Activated CD4-positive, alpha-beta T cell treated with anti-CD3 and anti-CD28 coated beads, Interleukin-2, amount 10 ng/mL, durations not matched to agents 24 days and 14 days (primary cell): ENCODE measurements at places on chromosomes 1 and 21.

- no peak overlapping the region for H3K27ac ChIP-seq
- H3K4me3 ChIP-seq = no peak overlapping the region
- no peaks in the 10 kb centered on the region for H3K27me3 ChIP-seq
Observed at GRCh38 chr1:237700181-237700580, 190.5 kb downstream of the ZP4 start.

GRCh38 chr1:218467101-218468072 lies 122.3 kb downstream of the TGFB2 start:
- H3K27ac ChIP-seq = no peak overlapping the region
- DNase-seq = no peak
- H3K36me3 ChIP-seq = no peaks in the 10 kb centered on the region
- H3K4me1 ChIP-seq = no peaks in the 10 kb centered on the region

DNA sequence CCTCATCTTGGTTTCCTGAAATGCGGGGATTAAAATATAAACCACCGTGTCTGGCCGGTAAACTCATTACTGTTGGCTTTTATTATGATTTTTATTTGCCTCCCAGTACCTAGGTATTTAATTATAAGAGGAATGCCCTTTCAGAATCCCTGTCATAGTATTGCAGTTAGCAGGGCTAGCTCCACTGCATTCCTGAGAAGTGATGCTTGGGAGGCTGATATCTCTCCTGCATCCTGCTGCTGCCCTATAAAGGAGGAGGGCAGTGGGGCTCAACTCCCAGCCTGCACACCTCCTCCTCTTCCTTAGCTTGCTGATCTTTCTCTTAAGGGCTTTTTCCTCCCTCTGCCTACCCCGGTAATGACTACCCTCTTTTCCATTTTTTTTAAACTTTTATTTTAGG lies 19.9 kb upstream of the DISC1 start:
- H3K4me3 ChIP-seq = no peak overlapping the region
- H3K4me1 ChIP-seq = peaks cover 21% of the 10 kb centered on the region
- H3K27ac ChIP-seq = no peak overlapping the region
- DNase-seq = no peak
- peaks cover 10% of the 10 kb centered on the region for H3K27me3 ChIP-seq
- H3K36me3 ChIP-seq = peaks cover 2% of the 10 kb centered on the region

DNA sequence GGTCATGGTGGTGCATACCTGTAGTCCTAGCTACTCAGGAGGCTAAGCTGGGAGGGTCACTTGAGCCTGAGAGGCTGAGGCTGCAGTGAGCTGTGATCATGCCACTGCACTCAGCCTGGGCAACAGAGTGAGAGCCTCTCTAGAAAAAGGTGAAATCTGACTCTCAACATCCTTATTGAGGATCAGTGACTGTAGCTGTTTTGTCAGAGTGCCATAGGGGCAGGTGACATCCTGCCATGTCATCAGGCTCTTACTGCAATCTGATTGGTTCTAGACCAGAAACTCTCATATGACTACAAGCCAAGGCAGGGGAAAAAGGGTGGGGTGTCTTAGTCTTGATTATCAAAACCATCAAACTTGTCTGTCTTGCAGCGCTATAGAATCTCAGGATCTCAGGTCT lies 62.8 kb upstream of the NGF start:
- H3K4me3 ChIP-seq = no peak overlapping the region
- no peak for DNase-seq
- H3K36me3 ChIP-seq = no peaks in the 10 kb centered on the region
- H3K4me1 ChIP-seq = no peaks in the 10 kb centered on the region

- no peak overlapping the region for H3K4me3 ChIP-seq
- H3K27ac ChIP-seq = no peak overlapping the region
- H3K27me3 ChIP-seq = no peaks in the 10 kb centered on the region
- peaks cover 7% of the 10 kb centered on the region for H3K4me1 ChIP-seq
- no peak for DNase-seq
- no peaks in the 10 kb centered on the region for H3K36me3 ChIP-seq
Observed at GRCh38 chr1:70754701-70755100, 292.9 kb downstream of the PTGER3 start.

GRCh38 chr1:162229549-162229948 lies 147.1 kb downstream of the SPATA46 start:
- H3K4me3 ChIP-seq = no peak overlapping the region
- peaks cover 18% of the 10 kb centered on the region for H3K27me3 ChIP-seq
- no peak for DNase-seq
- no peaks in the 10 kb centered on the region for H3K36me3 ChIP-seq

GRCh38 chr21:43358940-43359822 lies 67.8 kb downstream of the SIK1 start:
- H3K27me3 ChIP-seq = no peaks in the 10 kb centered on the region
- no peak for DNase-seq
- H3K36me3 ChIP-seq = peaks cover 5% of the 10 kb centered on the region
- peaks cover 31% of the 10 kb centered on the region for H3K4me1 ChIP-seq
- H3K4me3 ChIP-seq = no peak overlapping the region

- peaks cover 26% of the 10 kb centered on the region for H3K4me1 ChIP-seq
- peaks cover 13% of the 10 kb centered on the region for H3K27me3 ChIP-seq
- no peak overlapping the region for H3K27ac ChIP-seq
- no peak overlapping the region for H3K4me3 ChIP-seq
- no peak for DNase-seq
Observed at GRCh38 chr1:167808104-167808503, 86.3 kb downstream of the MPZL1 start.

- H3K27me3 ChIP-seq = no peaks in the 10 kb centered on the region
- H3K36me3 ChIP-seq = peaks cover 3% of the 10 kb centered on the region
- no peak for DNase-seq
- H3K4me1 ChIP-seq = peaks cover 23% of the 10 kb centered on the region
Observed at GRCh38 chr1:167748906-167749305, 27.1 kb downstream of the MPZL1 start.

DNA sequence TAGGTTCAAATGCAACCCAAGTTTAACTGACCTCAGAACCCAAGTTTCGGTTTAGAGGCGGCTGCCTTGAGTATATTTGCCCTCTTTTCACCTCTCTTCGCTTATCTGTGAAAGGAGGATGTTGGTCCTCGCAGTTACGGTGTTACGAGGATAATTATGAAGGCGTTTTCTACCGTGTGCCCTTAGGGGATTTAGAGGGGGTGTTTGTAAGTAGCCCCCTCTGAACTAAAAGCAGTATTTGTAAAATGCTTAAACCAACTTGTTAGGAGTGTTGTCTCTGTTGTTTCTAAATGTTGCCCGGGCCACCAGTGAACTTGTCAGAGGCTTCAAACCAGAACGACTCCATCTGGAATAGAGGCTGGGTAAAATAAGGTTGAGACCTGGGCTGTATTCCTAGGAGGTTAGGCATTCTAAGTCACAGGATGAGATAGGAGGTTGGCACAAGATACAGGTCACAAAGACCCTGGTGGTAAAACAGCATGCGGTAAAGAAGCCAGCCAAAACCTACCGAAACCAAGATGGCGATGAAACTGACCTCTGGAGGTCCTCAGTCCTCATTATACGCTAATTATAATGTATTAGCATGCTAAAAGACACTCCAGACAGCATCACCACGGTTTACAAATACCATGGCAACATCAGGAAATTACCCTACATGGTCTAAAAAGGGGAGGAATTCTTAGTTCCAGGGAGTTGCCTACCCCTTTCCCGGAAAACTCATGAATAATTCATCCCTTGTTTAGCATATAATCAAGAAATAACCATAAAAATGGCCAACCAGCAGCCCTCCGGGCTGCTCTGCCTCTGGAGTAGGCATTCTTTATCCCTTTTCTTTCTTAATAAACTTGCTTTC lies 1.0 kb upstream of the PSRC1 start:
- peaks cover 2% of the 10 kb centered on the region for H3K27me3 ChIP-seq
- peaks cover 19% of the 10 kb centered on the region for H3K4me1 ChIP-seq

DNA sequence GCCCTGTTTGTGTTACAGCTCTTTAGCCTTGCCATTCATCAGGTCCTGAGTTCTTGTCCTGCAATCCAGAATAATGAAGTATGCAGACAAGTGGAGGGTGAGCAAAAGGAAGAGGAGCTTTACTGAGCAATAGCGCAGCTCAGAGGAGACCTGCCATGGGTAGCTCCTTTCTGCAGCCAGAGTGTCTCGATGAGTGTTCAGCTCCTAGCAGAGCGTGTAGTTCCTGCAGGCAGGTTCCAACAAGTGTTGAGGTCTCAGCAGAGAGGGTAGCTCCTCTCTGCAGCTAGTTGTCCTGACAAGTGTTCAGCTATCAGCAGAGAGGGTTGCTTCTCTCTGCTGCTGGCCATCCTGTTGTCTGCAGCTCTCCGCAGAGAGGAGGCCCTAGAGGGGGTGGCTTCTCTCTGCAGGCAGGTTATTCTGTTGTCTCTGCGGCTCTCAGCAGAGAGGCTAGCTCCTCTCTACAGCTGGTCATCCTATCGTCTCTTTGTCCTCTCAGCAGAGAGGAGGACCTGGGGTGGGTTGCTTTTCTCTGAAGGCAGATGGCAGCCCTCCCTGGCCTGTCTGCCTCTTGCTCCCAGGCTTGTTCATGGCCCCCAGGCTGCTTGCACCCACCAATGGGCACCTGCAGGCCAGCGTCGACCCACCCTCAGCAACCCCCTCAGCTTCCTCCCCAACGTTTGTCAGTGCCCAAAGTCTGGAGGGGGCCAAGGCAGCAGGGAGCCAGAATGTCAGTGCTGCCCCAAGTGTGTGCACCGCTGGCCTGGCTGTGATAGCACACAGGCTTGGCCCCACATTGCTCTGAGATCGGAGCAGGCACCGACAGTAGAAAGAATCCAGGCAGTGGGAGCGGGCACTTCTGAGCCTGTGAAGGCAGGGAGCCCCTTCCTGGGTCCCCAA lies 112.5 kb upstream of the RUNX3 start:
- no peak overlapping the region for H3K4me3 ChIP-seq
- H3K36me3 ChIP-seq = no peaks in the 10 kb centered on the region
- peaks cover 17% of the 10 kb centered on the region for H3K27me3 ChIP-seq
- no peak overlapping the region for H3K27ac ChIP-seq
- peaks cover 14% of the 10 kb centered on the region for H3K4me1 ChIP-seq

- no peak for DNase-seq
- H3K36me3 ChIP-seq = no peaks in the 10 kb centered on the region
- H3K4me1 ChIP-seq = no peaks in the 10 kb centered on the region
- H3K27me3 ChIP-seq = no peaks in the 10 kb centered on the region
- no peak overlapping the region for H3K4me3 ChIP-seq
Observed at GRCh38 chr1:216898801-216899200, 175.6 kb upstream of the ESRRG start.

- peaks cover 1% of the 10 kb centered on the region for H3K36me3 ChIP-seq
- no peak overlapping the region for H3K27ac ChIP-seq
- peak overlapping the region; percentile 75 for H3K4me3 ChIP-seq
- H3K27me3 ChIP-seq = no peaks in the 10 kb centered on the region
- H3K4me1 ChIP-seq = peaks cover 20% of the 10 kb centered on the region
- DNase-seq = peak; percentile 93
Observed at GRCh38 chr1:155277902-155278688, 832 bp downstream of the HCN3 start.

- no peaks in the 10 kb centered on the region for H3K4me1 ChIP-seq
- no peak for DNase-seq
- no peak overlapping the region for H3K27ac ChIP-seq
- no peak overlapping the region for H3K4me3 ChIP-seq
Observed at GRCh38 chr1:147824798-147825197, 64.4 kb upstream of the GJA5 start.

DNA sequence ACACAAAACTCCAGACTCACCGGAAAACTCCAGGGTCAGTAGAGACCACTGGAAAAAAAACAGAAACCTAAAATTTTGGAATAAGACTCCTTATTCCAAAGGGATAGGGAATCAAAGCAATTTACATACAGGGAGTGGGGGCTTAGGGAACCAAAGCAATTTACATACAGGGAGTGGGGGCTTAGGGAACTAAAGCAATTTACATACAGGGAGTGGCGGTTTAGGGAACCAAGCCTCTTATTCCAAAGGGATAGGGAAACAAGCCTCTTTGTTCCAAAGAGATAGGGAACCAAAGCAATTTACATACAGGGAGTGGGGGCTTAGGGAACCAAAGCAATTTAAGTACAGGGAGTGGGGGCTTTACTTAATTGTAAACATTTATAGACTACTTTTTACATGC lies 28.4 kb upstream of the TTLL7 start:
- H3K4me3 ChIP-seq = no peak overlapping the region
- no peaks in the 10 kb centered on the region for H3K4me1 ChIP-seq
- peaks cover 2% of the 10 kb centered on the region for H3K27me3 ChIP-seq
- no peaks in the 10 kb centered on the region for H3K36me3 ChIP-seq

GRCh38 chr1:179586107-179586823 lies 5.4 kb upstream of the TDRD5 start:
- no peaks in the 10 kb centered on the region for H3K4me1 ChIP-seq
- H3K36me3 ChIP-seq = no peaks in the 10 kb centered on the region
- peaks cover 39% of the 10 kb centered on the region for H3K27me3 ChIP-seq

DNA sequence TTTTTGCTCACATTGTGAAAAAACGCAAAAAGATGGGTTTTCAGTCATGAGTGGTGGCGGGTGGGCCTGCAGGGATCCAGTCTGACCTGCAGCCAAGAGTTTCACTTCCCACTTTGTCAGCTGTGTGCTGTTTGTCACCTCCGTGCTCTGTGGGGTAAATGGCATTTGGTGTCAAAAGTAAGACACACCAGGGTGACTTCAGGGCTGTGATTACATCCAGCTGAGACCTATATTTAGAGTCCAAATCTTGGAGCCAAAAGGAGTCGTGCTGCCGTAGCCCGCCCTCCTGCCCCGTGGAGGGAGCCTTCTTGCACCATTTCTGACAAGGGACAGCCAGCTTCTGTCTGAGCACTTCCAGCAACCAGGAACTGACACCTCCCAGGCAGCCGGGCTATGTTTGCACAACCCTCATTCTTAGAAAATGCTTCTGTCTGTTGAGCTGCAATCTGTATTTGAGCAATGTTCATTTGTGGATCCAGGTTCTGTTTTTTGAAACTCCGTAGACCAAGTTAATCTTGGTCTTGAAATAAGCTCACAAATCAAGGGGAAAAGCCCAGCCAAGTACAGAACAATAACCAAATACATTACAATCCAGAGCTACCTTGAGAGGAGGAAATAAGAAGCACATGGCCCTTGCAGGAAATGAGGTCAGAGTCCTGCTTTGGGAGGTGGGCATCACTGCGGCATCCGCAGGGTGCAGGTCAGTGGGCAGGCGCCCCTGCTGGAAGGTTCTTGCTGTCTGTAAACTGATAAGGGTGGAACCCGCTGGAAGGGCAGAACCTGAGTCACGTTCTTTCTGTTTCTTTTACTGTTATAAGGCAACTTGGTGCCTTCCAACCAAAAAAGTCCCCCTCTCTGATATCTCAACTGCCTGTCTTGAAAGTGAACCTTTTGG lies 14.4 kb downstream of the ABCG1 start:
- H3K4me1 ChIP-seq = peaks cover 84% of the 10 kb centered on the region
- H3K27ac ChIP-seq = peak overlapping the region; percentile 97
- peak overlapping the region; percentile 82 for H3K4me3 ChIP-seq
- H3K36me3 ChIP-seq = peaks cover 6% of the 10 kb centered on the region
- H3K27me3 ChIP-seq = no peaks in the 10 kb centered on the region
